ENCODE measurements at places on chromosomes 11 and 22.

GRCh38 chr22:39220890-39221850 lies 23.6 kb downstream of the PDGFB start:
- no peak for DNase-seq

DNA sequence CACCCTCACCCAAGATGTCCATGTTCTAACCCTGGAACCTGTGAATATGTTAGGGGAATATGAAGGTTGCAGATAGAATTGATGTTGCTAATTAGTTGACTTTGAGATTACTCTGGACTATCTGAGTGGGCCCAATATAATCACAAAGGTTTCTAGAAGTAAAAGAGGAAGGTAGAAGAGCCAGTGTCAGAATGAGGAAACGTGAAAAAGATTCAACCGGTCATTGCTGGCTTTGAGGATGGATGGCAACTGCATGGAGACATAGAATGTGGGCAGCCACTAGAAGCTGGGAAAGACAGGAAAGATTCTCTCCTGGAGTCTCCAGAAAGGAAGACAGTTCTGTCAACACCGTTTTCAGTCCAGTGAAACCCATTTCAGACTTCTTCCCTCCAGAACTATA lies 86.6 kb downstream of the CLPB start:
- no peak for DNase-seq

DNA sequence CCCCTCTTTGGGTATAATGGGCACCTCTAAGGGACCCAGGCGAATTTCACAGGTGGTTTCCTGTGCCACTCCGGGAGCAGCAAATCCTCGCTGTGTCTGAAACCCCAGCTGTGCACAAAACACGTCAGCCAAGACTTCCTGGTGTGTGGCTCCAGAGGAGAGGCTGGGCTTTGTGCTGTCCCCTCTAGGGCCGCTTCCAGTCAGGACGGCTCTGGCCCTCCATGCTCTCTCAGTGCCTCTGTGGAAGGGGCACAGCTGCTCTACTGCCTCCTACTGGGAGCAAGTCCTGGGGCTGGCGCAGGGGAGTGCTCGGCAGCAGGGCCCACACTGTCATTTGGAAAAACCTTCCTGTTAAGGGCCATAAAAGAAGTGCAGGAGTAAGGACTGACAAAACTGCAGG lies 23.7 kb upstream of the ARFGAP3 start:
- no peak for DNase-seq

- DNase-seq: no peak
Measured at GRCh38 chr11:14322510-14322909, 36.5 kb downstream of the RRAS2 start.

- DNase-seq: no peak
Measured at GRCh38 chr11:77669848-77670511, 32.4 kb upstream of the CLNS1A start.

- DNase-seq: no peak
Measured at GRCh38 chr11:108685419-108686130, 20.7 kb downstream of the DDX10 start.
